Effector CD4-positive, alpha-beta T cell (primary cell): ENCODE measurements at places on chromosomes 2 and 18.

DNA sequence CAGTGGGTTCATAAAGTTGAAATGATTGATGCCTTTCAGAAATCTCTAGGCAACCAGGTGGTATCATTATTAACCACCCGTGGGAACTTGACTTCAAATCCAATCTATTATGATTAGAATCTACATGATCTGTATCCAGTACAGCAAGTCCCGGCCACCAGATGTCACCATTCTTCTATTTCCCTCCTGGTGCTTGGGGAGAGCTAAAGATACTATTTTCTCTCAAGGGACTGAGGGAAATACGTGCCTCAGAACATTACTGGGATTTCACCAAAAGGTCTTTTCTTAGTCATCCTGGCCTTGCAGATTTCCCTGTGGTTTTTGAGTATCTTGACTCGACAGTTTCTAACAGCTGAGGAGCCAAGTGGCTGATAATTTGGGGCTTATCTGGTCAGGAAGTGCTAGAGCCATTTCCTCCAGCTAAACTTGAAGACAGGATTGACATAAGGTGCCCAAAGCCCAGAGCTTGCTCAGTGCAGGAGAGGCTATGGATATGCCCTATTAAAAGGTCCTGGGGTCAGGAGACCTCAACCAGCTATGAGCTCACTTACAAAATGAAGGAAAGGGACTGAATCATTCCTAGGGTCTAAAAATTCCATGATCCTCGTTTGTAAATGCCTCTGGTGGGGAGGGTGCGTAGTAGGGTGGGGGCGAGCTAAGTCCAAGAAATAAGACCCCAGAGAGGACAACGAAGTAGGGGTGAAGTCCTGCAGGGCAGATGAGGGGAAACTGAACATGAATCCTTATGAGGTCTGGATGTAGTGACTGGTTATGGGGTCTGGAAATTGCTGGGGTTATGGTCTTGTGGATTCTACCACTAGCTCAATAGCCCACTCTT, 135.4 kb upstream of the MGAT5 start:
- DNase-seq, result peak; percentile 82

- DNase-seq, result no peak
Observed at GRCh38 chr2:71704131-71704561, 250.8 kb downstream of the DYSF start.

DNA sequence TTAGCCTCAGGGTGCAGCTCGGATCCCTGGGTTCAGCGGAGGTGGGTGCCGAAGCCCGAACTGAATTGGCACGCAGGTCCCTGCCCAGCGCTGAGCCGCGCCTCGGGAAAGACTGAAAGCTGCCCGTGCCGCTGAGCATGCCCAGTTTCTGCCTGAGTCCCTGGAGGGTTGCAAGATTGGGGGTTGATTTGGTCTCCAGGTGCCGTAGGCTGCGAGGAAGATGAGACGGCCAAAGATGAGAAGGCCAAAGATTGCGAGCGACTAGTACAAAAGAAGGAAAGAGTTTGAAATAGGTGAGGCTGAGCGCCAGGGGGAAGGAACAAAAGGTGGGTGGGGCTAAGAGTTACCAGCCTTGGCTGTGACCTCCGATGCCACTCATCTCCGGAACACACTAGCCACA, 852 bp upstream of the KCNH7 start:
- DNase-seq, result no peak

DNA sequence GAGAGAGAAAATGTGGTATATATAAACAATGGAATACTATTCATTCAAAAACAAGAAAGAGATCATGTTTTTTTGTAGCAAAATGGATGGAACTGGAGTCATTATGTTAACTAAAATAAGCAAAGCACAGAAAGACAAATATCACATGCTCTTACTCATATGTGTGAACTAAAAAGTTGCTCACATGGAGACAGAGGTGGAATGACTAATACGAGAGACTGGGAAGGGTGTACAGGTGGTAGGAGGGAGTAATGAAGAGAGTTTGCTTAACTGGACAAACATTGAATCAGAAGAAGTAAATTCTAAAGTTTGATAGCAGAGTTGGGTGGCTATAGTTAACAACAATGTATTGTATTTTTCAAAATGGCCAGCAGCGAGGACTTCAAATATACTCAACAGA, 1080.7 kb upstream of the CHAC2 start:
- no peak for DNase-seq
